ENCODE measurements at places on chromosomes 5 and 9. TPM values are rescaled to one million over a fixed set of nuclear protein-coding genes. Genes with fewer than 3 reads are reported as not detected.

The LRRC19 gene
- not detected for total RNA-seq

The SLC6A3 gene
- 2.7 TPM for total RNA-seq

The TLE1 gene
- 54.0 TPM for total RNA-seq

The SLC28A3 gene
- total RNA-seq, result 0.33 TPM

The IL5 gene
- not detected for total RNA-seq

Measured in camera-type eye (tissue), 1 donor.